ENCODE measurements at places on chromosomes 16 and 17.

DNA sequence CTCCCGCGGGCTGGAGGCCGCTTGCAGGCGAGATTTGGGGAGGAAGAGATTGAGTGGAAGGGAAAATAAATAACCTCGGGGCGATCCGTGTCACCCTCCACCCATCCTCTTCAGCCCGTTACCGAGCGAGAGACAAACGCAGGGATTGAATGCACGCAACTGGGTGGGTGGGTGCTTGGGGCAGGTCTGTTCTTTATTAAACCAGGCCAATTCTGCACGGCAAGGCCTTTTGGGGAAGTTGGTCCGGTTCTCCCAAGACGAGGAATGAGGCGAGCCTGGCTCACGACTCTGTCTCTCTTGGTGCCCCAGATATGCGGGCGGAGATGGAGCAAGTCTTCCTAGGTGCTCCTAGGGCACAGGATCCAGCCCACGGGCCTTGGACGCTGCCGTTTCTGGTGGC lies 396 bp upstream of the HOXB7 start:
- DNase-seq, result no peak

- no peak for DNase-seq
Observed at GRCh38 chr17:14621826-14622614, 321.1 kb downstream of the HS3ST3B1 start.

DNA sequence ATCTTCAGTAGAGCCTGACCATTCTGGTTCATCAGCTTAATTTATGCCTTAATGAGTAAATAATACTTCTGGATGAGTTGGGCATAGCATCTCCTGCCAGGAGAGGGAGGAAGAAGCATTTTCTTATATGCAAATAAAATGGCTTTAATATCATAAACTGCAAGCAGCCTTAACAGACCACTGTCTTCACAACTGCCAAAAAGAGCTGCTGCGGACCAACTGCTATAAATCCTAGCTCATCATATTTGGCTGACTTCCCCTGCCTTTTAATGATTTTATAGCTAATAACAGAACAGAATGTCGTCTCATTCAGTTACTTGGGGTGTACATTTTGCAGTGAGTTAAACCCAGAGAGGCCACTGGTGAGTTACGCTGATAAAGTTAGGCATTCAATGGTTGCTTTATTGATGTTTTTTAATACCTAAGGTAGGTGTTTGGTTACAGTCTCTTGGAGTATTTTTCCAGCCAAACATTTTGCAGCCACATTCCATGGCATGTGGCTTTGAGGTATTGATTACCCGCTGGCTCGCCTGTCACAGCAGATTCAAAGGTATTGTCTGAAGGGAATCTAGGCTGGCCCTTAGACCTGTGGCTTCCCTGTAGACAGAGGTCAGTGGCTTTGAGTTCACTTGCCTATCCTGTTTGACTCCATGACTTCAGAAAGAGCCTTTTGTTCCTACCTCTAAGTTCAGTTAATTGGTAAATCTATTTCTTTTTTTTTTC lies 16.4 kb downstream of the FAM20A start:
- no peak for DNase-seq

DNA sequence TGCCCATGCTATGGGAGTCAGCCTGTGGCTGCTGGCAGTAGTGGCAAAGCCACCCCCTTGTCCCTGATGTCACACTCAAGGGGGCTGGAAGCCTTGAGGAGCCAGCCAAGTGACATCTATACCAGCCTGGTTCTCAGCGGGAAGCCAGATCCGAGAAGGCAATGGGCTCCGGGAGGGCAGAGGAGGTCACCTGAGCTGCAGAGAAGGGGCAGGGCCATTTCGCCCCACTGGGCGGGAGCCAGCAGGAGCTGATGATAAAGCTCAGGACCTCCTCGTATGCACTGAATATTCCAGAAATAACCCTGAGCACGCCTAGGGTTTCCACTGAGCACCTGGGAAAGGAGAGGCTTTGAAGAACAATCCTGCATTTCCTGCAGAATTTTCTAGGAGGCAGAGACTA lies 19.0 kb downstream of the MRPS23 start:
- no peak for DNase-seq

DNA sequence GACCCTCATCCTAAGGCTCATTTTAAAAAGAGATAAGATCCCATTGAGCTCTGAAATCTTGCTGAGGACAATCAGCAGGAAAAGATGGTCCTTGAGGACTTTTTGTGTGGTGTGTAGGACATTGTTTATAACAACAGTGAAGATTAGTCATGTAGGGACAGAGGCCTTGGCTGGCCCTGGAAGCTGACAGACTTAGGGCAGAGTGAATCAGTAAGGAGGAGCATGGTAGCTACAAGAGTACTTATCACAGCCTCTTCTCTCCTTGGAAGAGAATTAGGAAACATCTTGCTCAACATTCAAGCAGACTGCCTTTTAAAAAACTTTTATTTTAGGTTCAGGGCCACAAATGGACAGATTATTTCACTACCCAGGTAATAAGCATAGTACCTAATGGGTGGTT lies 665.9 kb upstream of the SALL1 start:
- no peak for DNase-seq

DNA sequence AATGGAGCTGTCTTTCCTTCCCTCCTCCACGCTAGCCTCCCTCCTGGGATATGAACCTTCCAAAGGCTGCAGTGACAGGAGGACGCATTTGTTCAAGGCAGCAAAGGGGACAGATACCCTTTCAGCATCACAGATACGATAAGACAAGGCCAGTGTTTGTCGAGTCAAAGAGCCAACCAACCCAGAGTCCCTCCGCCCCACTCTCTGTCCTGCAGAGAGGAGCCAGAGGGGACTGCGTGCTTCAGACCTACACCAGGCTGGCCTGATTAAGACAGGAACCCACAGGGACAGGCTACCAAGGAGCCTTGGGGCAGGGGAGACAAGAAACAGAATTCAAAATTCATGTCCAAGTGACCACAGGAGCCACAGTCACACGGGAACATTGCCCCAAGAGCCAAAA lies 72.6 kb upstream of the CDH5 start:
- no peak for DNase-seq

- DNase-seq, result no peak
Observed at GRCh38 chr17:15981208-15981607, 18.3 kb downstream of the ZSWIM7 start.

GRCh38 chr17:66459811-66460270 lies 157.4 kb downstream of the PRKCA start:
- no peak for DNase-seq

- peak; percentile 42 for DNase-seq
Observed at GRCh38 chr16:27892879-27893278, 170.6 kb downstream of the GSG1L start.

DNA sequence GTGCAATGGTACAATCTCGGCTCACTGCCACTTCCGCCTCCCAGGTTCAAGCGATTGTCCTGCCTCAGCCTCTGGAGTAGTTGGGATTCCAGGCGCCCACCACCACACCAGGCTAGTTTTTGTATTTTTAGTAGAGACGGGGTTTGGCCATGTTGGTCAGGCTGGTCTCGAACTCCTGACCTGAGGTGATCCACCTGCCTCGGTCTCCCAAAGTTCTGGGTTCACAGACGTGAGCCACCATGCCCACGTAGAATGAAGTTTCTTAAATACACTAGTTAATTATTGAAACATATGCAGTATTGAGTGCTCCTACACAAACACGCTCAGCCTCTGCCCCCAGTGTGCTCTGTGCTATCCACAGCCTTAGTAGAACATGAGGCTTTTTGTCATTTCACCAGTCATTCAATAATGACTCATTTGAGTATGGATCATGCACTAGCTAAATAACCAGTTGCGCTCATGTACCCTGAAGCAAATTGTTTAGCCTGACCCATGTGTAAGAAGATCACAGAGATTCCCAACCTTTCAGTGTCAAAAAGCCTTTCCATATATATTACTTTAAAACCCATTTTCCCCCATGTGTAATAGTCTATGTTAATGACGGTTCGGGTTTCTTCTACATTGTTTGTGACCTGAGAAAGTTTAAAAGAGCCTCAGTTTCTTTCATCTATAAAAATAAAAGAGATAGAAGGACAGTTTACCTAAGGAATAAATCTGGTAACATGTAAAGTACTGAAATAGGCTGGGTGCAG lies 49.7 kb downstream of the TUBD1 start:
- DNase-seq, result peak; percentile 72

Data from ELF-1 (cell line).